ENCODE measurements at places on chromosomes 11 and 22.

GRCh38 chr11:133383201-133383600, 149.1 kb downstream of the OPCML start:
- no peak for DNase-seq

GRCh38 chr22:49202226-49202625, 625.4 kb downstream of the BRD1 start:
- DNase-seq: no peak

DNA sequence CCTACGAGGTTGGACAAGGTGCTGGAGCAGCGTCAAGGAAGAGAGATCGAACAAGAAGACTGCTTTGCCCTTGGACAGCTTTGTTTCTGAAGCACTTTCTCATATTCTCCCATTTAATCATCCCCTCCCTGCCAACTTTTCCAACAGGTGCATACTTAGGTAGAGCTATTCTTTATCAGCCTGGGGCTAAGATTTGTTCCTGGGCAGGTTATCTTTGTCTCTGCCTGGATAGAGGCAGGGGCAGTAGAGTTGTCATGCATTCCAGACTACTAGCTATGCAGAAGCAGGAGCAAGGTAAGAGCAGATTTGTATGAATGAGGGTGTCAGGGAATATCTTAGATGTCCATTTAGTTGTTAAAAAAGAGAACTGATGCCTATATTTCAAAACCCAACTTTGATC, 82.3 kb downstream of the PTPRJ start:
- no peak for DNase-seq

- DNase-seq: no peak
Measured at GRCh38 chr11:46696212-46696558, 4.2 kb downstream of the ARHGAP1 start.

GRCh38 chr11:12809864-12810567, 135.8 kb downstream of the TEAD1 start:
- peak; percentile 53 for DNase-seq

GRCh38 chr11:134030853-134031252, 38.0 kb upstream of the JAM3 start:
- DNase-seq: no peak

- no peak for DNase-seq
Measured at GRCh38 chr11:91859666-91860065, 365.0 kb upstream of the FAT3 start.

GRCh38 chr11:18727479-18728236, 1.7 kb upstream of the IGSF22 start:
- DNase-seq: peak; percentile 56

DNA sequence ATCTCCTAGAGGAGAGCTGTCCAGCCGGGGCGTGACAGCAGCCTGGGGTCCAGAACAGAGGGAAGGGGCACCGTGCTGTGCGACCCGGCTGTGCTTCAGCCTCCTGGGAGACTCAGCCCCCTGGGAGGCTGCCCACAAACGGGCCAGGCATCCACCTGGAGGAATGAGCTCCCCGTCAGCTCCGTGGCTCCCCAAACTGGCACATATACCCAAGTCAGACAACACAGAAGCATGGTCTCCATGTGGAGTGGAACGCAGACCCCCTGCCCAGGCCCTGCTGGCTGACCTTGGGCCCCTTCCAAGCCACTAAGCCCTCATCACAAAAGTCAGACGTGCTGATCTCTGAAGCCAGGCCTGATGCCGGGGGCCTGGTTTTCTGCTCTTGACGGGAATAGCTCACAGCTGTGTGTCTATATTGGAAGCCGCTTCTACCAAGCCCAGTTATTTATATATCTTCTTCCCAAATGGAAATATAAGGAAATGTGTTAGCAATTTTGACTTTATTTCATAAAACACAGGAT, 91.7 kb downstream of the BRD1 start:
- DNase-seq: no peak

- no peak for DNase-seq
Measured at GRCh38 chr11:28257761-28258160, 149.6 kb downstream of the METTL15 start.

DNA sequence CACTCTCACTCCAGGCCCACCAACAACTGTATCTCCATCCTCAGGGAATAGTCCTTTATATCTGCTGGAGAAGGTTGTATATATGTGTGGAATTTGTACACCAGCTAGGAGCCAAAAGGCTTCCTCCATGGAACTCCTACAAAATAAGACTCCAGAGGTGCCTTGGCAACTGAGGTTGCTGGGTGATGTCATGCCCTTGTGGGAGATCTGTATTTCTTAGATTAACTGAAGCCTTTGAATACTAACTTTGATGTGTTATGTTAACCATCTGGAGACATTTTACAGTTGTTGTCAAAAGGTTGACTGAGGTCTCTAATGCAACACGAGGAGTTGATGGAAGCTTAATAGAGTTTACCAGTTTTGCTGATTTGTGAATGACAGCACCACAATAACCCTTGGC, 139.5 kb upstream of the TTC12 start:
- DNase-seq: no peak

- DNase-seq: no peak
Measured at GRCh38 chr11:4576880-4577279, 4.7 kb upstream of the OR52I2 start.

GRCh38 chr11:83661491-83662350, 375.6 kb upstream of the CCDC90B start:
- no peak for DNase-seq

DNA sequence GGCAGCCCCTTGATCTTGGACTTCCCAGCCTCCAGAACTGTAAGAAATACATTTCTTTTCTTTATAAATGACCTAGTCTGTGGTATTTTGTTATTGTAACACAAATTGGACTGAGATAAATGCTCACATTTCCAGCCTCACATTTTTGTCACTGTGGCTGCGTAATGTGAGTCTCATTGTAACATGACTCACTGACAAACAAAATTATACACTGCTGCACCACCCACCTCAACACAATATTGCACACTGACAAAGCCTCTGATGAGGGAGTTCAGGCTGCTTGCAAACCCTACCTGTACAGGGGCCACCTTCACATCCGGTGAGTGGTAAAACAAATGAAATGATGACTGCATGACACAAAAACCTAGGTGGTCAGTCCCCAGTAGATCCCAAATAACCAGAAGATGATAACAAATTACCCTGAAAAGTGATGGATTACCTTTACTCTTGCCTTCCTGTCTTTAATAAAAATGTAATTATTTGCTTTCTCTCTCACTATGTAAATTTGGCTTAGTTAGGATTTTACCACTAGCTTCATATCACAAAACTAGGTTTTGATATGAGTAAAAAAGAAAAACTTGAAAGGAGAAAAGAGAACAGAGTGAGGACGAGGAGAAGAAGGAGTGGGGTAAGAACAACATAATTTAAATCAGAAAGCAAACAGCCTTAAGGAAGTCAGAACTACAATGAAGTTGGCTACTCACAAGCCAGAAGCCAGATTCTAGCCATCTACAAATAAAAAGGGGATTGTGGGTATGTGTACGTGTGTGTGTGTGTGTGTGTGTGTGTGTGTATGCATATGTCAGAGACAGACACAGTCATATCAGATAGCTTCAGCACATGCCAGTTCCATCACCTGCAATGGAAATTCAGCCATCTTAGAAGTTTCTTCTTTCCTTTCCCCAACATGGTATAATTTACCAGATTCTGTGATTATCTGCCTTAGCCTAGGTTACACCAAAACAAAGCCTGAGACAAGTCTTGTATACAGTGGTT, 53.4 kb upstream of the SESN3 start:
- DNase-seq: no peak

- no peak for DNase-seq
Measured at GRCh38 chr11:48025984-48026340, 45.6 kb downstream of the PTPRJ start.

- DNase-seq: peak; percentile 97
Measured at GRCh38 chr11:115345361-115345760, 158.9 kb downstream of the CADM1 start.
